ENCODE measurements at places on chromosomes 3 and 15.
A peak's percentile ranks its signal among the peaks of the same experiment; 100 is the strongest.

- DNase-seq = peak; percentile 14
Measured at GRCh38 chr15:66834881-66835878, 133.1 kb downstream of the SMAD6 start.

GRCh38 chr3:189756582-189757078 lies 125.4 kb downstream of the TP63 start:
- no peak for DNase-seq

DNA sequence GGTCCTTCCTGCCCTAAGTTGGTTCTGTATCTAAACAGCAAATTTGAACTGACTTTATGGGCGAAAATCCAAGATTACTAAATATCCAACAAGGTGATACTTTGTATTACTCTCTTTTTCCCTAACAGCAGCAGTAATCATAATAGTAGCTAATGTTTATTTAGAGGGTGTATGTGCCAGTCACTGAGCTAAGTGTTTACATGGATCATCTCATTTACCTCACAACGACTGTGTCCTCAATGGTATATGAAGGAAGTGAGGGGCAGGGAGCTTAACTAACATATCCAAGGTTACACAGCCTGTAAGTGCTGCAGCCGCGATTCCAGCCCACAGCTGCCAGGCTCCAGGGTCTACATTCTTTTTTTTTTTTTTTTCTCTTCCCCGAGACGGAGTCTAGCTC lies 10.3 kb upstream of the LRRC34 start:
- DNase-seq = no peak

GRCh38 chr3:4419920-4420319 lies 47.1 kb downstream of the SUMF1 start:
- no peak for DNase-seq

DNA sequence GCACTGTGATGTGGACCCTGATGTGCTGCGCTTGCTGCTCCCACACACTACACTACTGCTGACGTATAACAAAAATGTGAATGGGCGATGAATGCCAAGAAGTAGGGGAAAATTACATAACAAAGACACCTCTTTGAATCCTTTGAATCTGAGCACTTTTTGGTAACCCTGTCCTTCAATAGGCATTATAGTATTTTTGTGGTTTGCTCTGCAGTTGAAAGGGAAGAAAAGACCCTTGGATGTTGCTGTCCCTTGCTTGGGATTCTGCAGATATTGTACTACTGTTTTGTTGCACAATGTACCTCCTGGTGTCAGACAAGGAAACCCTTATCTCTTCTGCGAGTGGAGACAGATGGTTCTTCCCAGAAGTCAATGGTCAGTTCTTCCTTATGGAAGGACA lies 124.8 kb upstream of the UBE3A start:
- DNase-seq = no peak

- no peak for DNase-seq
Measured at GRCh38 chr3:78204977-78205376, 1165.1 kb downstream of the ROBO2 start.

Measured in NAMALWA (cell line).